ENCODE measurements at places on chromosomes 7 and 10.

DNA sequence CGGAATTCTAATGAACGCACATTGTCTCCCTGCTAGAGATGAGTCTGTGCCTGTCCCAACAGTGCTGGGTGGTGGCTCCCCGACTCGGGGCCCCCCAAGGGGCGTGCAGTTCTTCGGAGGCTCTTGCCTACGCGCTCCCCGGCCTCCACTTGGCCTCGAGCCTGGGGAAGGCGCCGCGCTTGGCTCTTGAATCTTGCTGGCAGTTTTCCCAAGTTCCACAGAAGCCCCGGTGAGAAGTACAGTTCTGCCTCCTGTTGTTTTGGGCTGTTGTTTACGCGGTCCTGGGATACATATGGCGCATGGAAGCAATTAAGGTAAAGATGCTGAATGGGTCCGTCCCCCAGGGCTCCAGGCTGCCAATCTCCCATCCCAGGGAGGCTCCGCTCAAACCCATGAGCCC, 32.6 kb upstream of the UNCX start:
- no peak for DNase-seq

DNA sequence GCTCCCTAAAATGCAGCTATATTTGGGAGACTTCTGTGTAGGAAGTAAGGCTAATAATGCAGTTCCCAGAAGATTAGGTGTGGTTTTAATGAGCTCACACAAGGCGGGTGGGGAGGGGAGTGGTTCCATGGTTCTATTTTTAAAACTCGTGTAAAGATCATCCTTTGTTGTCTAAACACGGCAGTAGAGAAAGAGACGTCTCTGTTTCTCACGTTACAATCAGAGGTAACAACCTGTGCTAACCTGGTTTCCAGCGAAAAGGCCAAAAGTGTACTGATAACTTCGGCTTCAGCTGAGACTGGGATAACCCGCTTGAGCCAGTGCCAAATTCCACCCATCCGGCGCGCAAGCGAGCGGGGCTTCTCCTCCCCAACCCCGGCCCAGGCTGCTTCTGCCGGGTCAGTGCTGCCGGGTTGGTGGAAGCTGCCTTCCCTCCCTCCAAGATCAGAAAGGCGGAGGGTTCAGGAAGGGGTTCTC, 2.5 kb upstream of the MAP3K8 start:
- DNase-seq, result no peak

DNA sequence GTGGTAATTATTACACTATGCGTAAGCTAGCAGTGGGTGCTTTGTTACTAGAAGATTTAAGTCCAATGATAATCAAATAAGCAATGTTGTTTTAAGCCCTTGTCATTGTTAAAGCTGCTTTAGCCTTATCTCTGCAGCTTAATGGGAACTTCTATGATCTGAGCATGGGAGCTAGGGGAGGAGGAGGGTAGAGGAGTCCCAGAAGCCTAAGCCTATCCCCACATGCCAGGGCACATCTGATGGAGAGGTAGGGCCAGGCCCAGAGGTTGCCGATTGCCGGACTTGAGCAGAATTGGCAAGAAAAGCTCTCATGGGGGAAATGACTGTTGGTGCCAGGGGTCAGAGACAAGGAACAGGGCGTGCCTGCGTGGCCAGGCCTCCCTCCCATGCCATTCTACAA, 13.4 kb downstream of the CUBN start:
- DNase-seq, result no peak

DNA sequence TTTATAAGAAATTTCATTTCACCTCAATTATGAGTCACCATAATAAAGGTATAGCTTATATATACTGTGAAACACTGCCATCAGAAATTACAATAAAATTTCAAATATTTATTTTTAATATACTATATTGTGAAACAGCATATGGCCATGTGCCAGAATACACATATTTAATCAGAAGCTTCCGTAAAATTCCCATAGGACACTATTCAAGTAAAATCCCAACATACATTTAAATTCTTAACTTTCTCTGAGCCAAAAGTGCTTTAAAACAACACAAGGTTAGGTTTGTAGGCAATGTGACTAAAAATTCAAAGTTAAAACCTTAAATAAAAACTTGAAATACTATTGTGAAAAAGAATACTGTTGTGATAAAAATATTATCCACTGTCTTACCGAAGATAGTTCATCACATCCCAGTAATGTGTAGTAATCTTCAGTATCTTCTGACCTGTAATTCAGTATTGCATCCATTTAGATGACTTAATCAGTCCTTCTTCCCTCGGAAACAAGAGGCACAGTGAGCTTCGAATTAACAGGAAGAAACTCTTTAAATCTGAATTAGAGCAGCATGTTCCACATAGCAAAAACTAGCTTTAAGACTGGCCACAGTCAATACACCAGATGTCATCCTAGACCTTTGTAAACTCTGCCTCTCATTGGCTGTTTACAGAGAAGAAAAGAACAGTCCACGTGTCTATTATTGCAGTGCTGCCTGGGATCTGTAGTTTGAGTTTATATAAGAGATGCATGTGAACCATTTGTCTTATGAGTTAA, at the start of gene DNAJC12:
Gene DNAJC12, minus strand, starts transcription at position 648 of the 774 bp plus-strand sequence. Its CDS starts 177 bp downstream, at position 471.
- DNase-seq, result no peak

DNA sequence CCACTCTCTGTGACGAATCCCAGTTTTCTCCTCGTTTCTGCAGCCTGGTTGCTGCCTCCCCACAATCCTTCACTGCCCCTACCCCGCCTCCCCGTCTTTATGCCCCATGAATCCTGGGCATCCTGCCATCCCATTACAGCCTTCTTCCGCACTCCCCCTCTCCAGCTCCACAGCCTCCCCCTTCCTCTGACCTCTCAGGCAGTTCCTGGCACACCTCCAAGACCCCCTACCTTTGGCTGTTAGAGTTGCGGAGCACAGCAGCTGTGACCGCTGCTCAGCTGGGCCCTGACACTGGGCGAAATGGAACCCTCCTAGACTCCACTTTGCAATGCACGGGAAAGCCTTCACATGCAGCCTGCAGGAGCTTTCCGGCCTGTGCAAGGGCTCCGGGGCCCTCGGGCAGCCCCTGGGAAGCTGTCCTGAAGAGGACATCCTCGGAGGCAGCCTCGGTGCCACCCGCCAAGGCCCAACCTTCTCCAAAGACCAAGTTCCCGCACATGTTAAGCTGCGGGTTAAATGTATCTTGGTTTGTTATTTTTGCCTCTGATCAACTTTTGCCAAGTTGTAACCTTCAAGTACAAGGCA, 400.7 kb upstream of the MKI67 start:
- DNase-seq, result no peak

DNA sequence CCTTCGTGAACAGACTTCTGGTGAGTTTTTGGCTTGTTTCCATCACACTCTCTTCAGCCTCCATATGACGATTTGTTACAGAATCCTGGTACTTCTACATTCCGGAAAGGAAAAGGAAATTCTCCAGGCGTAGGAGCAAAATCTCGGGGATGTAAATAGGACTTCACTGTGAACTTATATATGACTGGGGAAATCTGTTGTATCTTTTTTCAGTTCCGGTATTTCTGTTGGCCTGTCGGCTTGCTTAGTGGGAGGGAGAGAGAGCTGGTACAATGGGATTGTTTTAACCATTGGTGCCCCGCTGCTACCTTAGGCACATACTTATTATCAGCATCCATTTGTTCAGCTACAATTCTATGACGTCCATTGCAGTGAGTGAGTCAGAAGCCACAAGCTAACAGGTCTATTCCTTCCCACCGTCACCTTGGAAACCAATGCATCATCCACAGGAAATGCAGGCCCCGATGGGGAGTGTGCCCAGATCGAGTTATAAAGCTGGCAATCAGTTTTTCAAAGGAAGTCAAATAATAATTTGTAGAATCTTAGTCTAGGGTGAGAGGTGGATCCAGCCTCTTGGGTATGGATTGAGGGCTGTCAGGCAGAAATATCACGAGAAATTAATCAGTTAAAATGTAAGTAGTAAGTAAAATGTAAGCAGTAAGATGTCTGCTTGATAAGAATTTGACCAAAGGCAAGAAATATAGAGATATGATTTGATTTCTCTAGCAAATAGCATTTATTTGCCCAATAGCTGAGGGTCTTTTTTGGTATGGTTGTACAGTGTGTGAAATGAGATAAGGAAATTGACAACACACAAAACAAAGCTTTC, 92.0 kb upstream of the MKLN1 start:
- no peak for DNase-seq

GRCh38 chr7:102220960-102221800, 65.5 kb upstream of the SH2B2 start:
- DNase-seq, result no peak

- no peak for DNase-seq
Measured at GRCh38 chr7:101137651-101138212, 10.8 kb downstream of the SERPINE1 start.

GRCh38 chr10:5291501-5292195, 73.1 kb upstream of the UCN3 start:
- no peak for DNase-seq

DNA sequence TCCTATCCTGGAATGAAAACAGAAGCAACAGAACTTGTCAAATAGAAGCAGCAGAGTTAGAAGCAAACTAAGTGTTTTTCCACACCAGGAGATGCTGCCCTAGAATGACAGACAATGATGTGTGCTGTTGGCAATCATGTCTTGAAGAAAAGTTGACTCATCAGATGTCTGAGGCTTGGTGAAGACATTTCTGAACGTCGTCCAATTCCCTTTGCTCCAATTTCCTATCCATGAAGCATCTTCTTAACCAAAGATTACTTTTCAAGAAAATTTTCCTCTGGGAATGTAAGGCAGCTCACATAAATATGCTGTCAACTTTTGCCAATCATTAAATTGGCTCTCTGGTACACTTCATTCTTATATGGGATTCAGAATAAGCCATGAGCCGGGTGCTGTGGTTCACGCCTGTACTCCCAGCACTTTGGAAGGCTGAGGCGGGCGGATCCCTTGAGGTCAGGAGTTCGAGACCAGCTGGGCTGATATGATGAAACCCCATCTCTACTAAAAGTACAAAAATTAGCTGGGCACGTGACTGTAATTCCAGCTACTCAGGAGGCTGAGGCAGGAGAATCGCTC, 34.6 kb downstream of the MALSU1 start:
- DNase-seq, result no peak

- no peak for DNase-seq
Measured at GRCh38 chr10:5534880-5535856, 10.4 kb downstream of the CALML3 start.

Data from GOT3 (cell line).